ENCODE measurements at places on chromosomes 11 and 22. TPM values are rescaled to one million over a fixed set of nuclear protein-coding genes. Genes with fewer than 3 reads are reported as not detected.

TMEM223 gene
- 24.7 TPM for total RNA-seq

EFCAB6 gene
- 4.7 TPM for total RNA-seq

RRAS2 gene
- 67.2 TPM for total RNA-seq

DUSP18 gene
- 5.9 TPM for total RNA-seq

POU2AF1 gene
- 0.72 TPM for total RNA-seq

CCS gene
- total RNA-seq: 33.4 TPM

MAML2 gene
- 10.9 TPM for total RNA-seq

LINC01488 gene
- total RNA-seq: not detected

TEAD1 gene
- total RNA-seq: 131 TPM

ACER3 gene
- total RNA-seq: 9.2 TPM

SMTNL1 gene
- total RNA-seq: 107 TPM

CBX7 gene
- total RNA-seq: 8.3 TPM

MUC15 gene
- total RNA-seq: 3.2 TPM

NAALAD2 gene
- total RNA-seq: 8.5 TPM

OR8B4 gene
- not detected for total RNA-seq

DNAJB13 gene
- total RNA-seq: not detected

GAB2 gene
- 14.2 TPM for total RNA-seq

GVQW3 gene
- 3.8 TPM for total RNA-seq

SLC22A6 gene
- not detected for total RNA-seq

CAPN5 gene
- total RNA-seq: 11.8 TPM

MAP6 gene
- 8.9 TPM for total RNA-seq

APOA5 gene
- total RNA-seq: not detected

LMNTD2 gene
- 0.82 TPM for total RNA-seq

PYGM gene
- total RNA-seq: 584 TPM

SHANK3 gene
- 10.1 TPM for total RNA-seq

GLYATL1 gene
- total RNA-seq: 1.4 TPM

KMT2A gene
- 64.5 TPM for total RNA-seq

ADAMTS15 gene
- total RNA-seq: 35.1 TPM

CRYBB2 gene
- 0.82 TPM for total RNA-seq

VSIG2 gene
- total RNA-seq: not detected

OR2AG1 gene
- not detected for total RNA-seq

OR51B5 gene
- total RNA-seq: not detected

RAB36 gene
- 3.4 TPM for total RNA-seq

OR10D3 gene
- 0.31 TPM for total RNA-seq

PANX3 gene
- not detected for total RNA-seq

ZW10 gene
- 22.2 TPM for total RNA-seq

RAG2 gene
- total RNA-seq: 0.21 TPM

A4GALT gene
- total RNA-seq: 24.1 TPM

YPEL1 gene
- total RNA-seq: 9.1 TPM

OR8A1 gene
- not detected for total RNA-seq

MN1 gene
- 27.0 TPM for total RNA-seq

OR52A1 gene
- not detected for total RNA-seq

INTS4 gene
- 48.1 TPM for total RNA-seq

KCTD14 gene
- 2.9 TPM for total RNA-seq

TYR gene
- not detected for total RNA-seq

BLID gene
- total RNA-seq: 5.8 TPM

CASP5 gene
- total RNA-seq: not detected

VPREB1 gene
- not detected for total RNA-seq

EHF gene
- total RNA-seq: 105 TPM

TMEM191C gene
- total RNA-seq: not detected

NEAT1 gene
- total RNA-seq: 196 TPM

SERPINH1 gene
- 687 TPM for total RNA-seq

NOX4 gene
- 2.7 TPM for total RNA-seq

LGALS12 gene
- not detected for total RNA-seq

CCDC87 gene
- 0.10 TPM for total RNA-seq

SLC29A2 gene
- 10.2 TPM for total RNA-seq

JOSD1 gene
- total RNA-seq: 47.1 TPM

FAM227A gene
- total RNA-seq: 1.9 TPM

CLTCL1 gene
- 60.1 TPM for total RNA-seq
